ENCODE measurements at places on chromosomes 1 and 21.

DNA sequence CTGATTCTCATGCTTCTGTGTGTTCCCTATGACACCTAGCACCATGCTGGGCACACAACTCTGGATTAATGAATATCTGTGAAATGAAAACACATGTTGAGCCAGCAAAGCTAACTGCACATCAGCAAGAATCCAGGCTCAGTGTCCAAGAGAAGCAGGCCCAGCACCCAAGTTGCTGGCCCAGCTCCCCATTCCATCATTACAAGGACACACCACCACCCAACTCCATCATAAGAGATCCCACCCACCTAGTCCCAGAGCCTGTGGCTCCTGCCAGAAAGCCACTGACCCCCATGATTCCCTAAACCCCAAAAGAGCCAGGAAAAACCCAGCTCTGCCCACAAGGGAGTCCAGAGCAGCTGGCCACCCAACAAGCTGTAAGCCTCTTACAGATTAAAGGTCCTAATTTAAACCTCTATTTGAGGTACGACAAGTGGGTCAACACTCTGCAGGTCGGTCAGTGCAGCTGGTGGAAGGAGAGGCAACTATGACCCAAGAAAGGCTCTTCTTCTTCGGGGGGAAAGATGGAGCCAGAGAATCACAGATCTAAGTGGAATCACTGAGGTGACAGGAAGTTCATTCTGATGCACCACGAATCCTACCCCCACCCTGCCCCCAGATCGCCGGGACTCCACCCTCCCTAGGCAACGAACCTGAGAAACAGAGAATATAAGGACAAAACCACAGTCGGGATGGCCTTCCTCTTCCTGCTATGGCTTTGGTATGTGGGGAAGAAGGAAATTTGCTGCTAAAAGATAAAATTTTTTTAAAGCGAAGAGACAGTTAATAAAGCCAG, 58.2 kb downstream of the CD34 start:
- peaks cover 16% of the 10 kb centered on the region for H3K4me1 ChIP-seq
- no peaks in the 10 kb centered on the region for H3K27me3 ChIP-seq
- peaks cover 4% of the 10 kb centered on the region for H3K36me3 ChIP-seq
- H3K4me3 ChIP-seq: no peak overlapping the region

GRCh38 chr1:88472298-88472697, 211.8 kb upstream of the PKN2 start:
- H3K27me3 ChIP-seq: no peaks in the 10 kb centered on the region
- DNase-seq: no peak
- no peaks in the 10 kb centered on the region for H3K36me3 ChIP-seq

DNA sequence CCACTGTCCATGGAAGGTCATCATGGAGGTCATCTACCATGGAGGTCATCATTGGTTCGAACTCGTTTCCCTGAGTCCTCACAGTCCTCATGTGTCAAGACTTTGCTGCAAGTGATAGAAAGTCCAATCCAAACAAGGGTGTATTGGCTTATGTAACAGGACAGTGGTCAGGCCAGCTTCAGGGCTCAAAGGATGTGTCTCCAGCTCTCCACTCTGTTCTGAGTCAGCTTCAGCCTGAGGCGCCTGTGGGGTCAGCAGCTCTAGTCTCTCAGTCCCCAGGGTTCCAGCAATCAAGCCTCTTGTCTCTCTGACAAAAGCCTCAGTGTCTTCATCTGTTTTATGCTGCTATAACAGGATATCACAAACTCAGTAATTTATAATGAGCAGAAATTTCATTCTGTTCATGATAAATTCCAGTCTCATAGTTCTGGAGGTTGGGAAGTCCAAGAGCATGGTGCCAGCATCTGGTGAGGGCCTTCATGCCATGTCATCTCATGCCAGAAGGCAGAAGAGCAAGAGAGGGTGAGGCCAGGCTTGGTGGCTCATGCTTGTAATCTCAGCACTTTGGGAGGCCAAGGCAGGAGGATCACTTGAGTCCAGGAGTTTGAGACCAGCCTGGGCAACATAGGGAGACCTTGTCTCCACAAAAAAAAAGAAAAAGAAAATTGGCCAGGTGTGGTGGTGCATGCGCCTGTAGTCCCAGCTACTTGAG, 19.5 kb downstream of the A3GALT2 start:
- no peak for DNase-seq
- H3K4me1 ChIP-seq: no peaks in the 10 kb centered on the region
- no peaks in the 10 kb centered on the region for H3K36me3 ChIP-seq
- H3K27me3 ChIP-seq: no peaks in the 10 kb centered on the region
- H3K27ac ChIP-seq: no peak overlapping the region
- no peak overlapping the region for H3K4me3 ChIP-seq

- peaks cover 1% of the 10 kb centered on the region for H3K36me3 ChIP-seq
- H3K27ac ChIP-seq: no peak overlapping the region
- H3K4me3 ChIP-seq: no peak overlapping the region
- H3K4me1 ChIP-seq: peaks cover 4% of the 10 kb centered on the region
- no peak for DNase-seq
- no peaks in the 10 kb centered on the region for H3K27me3 ChIP-seq
These were observed 42.5 kb downstream of the SLC9C2 start for GRCh38 chr1:173560285-173560880.

DNA sequence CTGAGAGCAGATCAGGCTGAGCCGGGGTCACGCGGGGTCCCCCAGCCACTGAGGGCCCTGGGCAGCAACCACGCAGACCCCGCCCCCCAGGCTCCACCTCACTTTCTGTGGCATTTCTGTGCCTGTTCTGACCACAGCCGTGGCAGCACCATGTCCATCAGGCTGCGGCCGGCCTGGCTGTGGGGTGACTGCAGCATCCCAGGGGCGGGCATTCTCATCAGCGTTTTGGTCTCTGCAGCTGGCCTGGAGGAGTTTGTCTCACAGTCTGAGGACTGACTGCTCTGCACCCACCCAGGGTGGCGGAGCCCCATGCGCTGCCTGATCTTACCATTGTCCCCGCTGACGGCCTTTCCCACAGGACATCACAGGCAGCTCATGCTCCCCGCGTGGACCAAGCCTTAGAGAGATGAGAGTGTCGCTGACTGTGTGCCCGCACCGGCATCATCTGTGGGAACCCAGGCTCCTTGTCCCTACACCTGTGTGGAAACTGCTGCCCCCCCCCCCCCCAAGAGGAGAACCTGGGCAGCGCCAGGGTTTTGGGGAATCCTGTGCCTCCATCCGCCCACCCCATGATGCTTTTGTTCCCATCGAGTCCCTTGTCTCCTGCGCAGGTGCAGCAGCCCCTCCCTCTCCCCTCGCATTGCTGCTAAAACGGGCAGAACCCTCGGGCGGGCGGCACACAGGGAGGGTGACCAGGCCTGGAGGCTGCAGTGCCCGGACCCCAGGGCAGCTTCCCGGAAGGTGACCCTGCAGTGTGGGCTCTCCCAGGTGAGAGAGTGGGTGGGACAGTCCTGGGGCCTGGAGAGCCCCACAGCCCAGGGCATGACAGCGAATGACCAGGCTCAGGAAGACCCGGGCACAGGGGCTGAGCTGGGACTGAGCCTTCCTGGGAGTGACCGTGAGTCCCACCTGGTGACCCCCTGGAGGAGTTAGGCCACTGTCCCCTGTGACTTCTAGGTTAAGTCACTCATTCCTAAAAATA, 1.8 kb downstream of the KRTAP10-1 start:
- DNase-seq: no peak
- H3K27me3 ChIP-seq: no peaks in the 10 kb centered on the region
- H3K4me3 ChIP-seq: no peak overlapping the region
- no peaks in the 10 kb centered on the region for H3K36me3 ChIP-seq

- no peaks in the 10 kb centered on the region for H3K27me3 ChIP-seq
- no peak overlapping the region for H3K4me3 ChIP-seq
- no peaks in the 10 kb centered on the region for H3K4me1 ChIP-seq
These were observed 27.5 kb downstream of the PEX14 start for GRCh38 chr1:10502206-10502605.

GRCh38 chr1:119516680-119517079, 9.7 kb downstream of the HSD3B1 start:
- DNase-seq: peak; percentile 5
- no peaks in the 10 kb centered on the region for H3K36me3 ChIP-seq
- no peak overlapping the region for H3K4me3 ChIP-seq
- no peak overlapping the region for H3K27ac ChIP-seq

DNA sequence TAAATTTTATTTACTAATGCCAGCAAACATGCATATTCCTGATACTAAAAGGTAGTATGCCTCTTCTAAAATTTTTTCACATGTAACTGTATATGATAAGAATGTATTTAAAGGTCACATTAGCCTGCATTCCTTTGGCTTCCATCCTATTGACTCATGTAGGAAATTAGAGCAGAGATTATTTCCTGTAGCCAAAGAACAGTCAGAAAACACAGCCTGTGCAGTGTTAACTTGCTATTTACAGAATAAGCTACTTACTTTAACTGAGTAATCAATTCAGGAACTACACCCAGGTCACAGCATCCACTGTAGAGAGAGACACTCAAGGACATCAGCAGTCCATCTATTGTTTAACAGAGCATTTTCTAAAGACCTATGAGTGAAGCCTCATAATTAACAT, 154.5 kb upstream of the ADGRL4 start:
- H3K4me3 ChIP-seq: no peak overlapping the region
- H3K27ac ChIP-seq: no peak overlapping the region
- no peaks in the 10 kb centered on the region for H3K27me3 ChIP-seq
- H3K36me3 ChIP-seq: no peaks in the 10 kb centered on the region
- DNase-seq: no peak
- H3K4me1 ChIP-seq: peaks cover 12% of the 10 kb centered on the region

- no peaks in the 10 kb centered on the region for H3K27me3 ChIP-seq
- H3K4me1 ChIP-seq: no peaks in the 10 kb centered on the region
- no peak overlapping the region for H3K4me3 ChIP-seq
- no peak for DNase-seq
- H3K27ac ChIP-seq: no peak overlapping the region
- no peaks in the 10 kb centered on the region for H3K36me3 ChIP-seq
These were observed 12.5 kb downstream of the HAO2 start for GRCh38 chr1:119380983-119381662.

GRCh38 chr1:71882226-71882625, 400.1 kb downstream of the NEGR1 start:
- no peak for DNase-seq
- no peaks in the 10 kb centered on the region for H3K36me3 ChIP-seq
- H3K4me3 ChIP-seq: no peak overlapping the region
- H3K4me1 ChIP-seq: no peaks in the 10 kb centered on the region

DNA sequence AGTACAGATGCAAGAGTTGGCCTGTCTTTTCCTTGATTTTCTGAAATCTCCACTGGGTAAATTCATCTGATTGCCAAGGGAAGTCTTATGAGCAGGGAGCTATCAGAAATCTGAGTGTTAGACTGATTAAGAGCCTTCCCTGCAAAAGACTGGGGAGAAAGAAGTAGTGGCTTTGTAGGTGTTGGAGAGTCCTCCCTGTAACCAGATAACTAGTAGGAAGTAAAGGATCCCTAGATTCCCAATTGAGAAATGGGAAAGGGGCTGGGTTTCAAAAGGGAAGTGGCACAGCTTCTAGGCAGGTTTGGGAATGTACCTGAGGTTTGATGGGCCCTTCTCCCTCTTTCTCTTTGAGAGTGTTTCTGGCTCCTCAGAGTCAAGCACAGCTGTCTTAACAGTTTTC, 2.1 kb downstream of the TLCD4 start:
- peak overlapping the region; percentile 4 for H3K27ac ChIP-seq
- no peaks in the 10 kb centered on the region for H3K27me3 ChIP-seq
- H3K36me3 ChIP-seq: peaks cover 19% of the 10 kb centered on the region
- H3K4me3 ChIP-seq: peak overlapping the region; percentile 71

GRCh38 chr1:101605878-101606277, 369.1 kb downstream of the S1PR1 start:
- no peaks in the 10 kb centered on the region for H3K27me3 ChIP-seq
- DNase-seq: no peak
- H3K4me1 ChIP-seq: no peaks in the 10 kb centered on the region
- H3K27ac ChIP-seq: no peak overlapping the region
- no peak overlapping the region for H3K4me3 ChIP-seq
- H3K36me3 ChIP-seq: no peaks in the 10 kb centered on the region

- H3K27ac ChIP-seq: no peak overlapping the region
- no peaks in the 10 kb centered on the region for H3K4me1 ChIP-seq
- H3K27me3 ChIP-seq: no peaks in the 10 kb centered on the region
- no peaks in the 10 kb centered on the region for H3K36me3 ChIP-seq
These were observed 86.6 kb upstream of the DPH5 start for GRCh38 chr1:101112051-101112780.

- no peak overlapping the region for H3K4me3 ChIP-seq
- no peaks in the 10 kb centered on the region for H3K4me1 ChIP-seq
- no peaks in the 10 kb centered on the region for H3K27me3 ChIP-seq
- no peak for DNase-seq
- H3K27ac ChIP-seq: no peak overlapping the region
These were observed 37.9 kb upstream of the FOXE3 start for GRCh38 chr1:47378147-47378546.

GRCh38 chr1:16026723-16027484, 5.1 kb downstream of the CLCNKA start:
- peaks cover 1% of the 10 kb centered on the region for H3K4me1 ChIP-seq
- H3K27ac ChIP-seq: no peak overlapping the region
- no peaks in the 10 kb centered on the region for H3K36me3 ChIP-seq
- DNase-seq: no peak

DNA sequence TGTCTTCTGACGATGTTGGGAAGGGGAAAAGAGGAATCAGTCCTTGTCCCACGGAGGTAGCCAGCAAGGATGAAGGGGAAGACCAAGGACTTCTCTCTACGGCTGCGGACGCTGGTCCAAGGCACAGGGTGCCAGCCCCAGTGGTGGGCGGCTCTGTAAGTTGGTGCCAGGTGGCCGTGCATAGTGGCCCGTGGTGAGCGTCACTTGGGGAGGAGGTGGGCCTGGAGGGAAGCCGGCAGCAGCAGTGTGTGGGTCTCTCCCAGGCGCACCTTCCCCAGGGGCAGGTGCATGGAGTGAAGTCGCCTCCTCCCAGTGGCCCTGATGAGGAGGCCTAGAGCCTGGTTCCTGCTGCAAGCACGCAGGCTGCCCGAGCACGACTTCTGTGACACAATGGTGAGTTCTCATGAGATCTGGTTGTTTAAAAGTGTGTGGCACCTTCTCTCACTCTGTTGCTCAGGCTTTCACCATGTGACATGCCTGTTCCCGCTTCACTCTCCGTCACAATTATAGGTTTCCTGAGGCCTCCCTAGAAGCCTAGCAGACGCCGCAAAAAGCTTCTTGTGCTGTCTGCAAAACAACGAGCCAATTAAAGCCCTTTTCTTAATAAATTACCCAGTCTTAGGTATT, 43.6 kb upstream of the TIAM1 start:
- no peak for DNase-seq
- no peak overlapping the region for H3K4me3 ChIP-seq
- no peaks in the 10 kb centered on the region for H3K36me3 ChIP-seq

DNA sequence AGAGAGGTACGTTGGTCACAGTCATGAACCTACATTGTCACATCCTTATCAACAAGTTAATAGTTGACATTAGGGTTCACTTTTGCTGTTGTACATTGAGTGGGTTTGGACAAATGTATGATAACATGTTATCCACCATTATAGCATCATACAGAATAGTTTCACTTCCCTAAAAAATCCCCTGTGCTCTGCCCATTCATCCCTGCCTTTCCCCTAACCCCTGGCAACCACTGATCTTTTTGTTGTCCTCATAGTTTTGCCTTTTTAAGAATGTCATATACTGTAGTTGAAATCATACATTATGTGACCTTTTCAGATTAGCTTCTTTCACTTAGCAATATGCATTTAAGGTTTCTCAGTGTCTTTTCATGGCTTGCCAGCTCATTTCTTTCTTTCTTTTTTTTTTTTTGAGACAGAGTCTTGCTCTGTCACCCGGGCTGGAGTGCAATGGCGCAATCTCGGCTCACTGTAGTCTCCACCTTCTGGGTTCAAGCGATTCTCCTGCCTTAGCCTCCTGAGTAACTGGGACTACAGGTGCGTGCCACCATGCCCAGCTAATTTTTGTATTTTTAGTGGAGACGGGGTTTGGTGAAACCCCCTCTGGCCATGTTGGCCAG, 50.6 kb downstream of the UCK2 start:
- no peaks in the 10 kb centered on the region for H3K27me3 ChIP-seq
- DNase-seq: no peak
- H3K27ac ChIP-seq: peak overlapping the region; percentile 3
